ENCODE measurements at places on chromosomes 5 and 9.

DNA sequence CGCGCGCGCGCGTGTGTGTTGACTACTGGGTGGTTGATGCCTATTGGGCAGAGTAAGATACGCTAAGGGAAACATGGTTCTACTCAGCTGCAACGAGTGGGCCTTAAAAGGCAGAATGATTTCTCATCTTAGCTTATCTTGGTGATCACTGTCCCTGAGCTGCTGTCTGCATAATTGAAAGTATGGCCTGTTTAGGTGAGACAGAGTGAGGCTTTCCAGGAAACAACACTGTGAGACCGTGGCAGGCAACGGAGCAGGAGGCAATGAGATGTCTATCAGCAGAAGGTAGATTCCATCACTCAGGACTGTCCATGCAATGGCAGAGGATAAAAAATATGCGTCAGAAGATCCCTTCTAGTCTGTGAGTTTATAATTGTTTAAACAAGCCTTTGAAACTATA, 277.2 kb downstream of the TRIM32 start:
- no peak for DNase-seq

DNA sequence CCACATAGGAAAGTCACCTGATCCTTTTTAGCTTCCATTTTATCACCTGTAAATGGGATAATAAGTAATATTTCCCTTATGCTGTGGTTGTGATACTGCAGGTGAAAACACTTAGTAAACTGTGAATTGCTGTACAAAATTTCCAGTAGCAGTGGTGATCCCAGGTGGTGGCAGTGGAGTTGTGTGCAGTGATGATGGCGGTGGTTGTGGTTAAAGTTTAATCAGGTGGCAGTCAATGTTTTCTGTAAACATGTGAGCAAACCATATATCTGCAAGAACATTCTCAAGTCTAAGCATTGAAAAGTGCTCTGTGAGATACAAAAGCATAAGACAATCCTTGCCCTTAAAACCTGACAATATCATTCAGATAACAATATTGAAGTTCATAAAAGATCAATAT, 480.2 kb downstream of the RASEF start:
- no peak for DNase-seq

DNA sequence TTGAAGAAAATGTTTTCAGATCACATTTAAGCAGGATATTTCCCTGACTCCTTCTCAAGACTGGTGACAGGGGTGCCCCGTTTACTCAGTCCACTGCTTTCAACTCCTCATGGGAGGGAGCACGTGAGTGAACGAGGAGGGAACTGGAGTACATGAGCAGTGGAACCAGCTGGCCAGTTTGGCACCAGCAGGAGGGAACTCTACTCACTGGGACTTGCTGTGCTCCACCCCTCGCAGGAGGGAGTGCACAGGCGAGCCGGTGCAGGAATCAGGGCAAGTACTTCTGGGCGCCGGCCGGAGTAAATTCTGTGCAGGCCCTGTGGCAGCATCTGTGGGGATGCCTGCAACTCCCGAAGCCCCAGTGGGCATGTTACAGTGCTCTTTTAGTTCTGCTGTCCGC, 1941.1 kb upstream of the C9orf72 start:
- DNase-seq, result no peak

GRCh38 chr5:39755986-39756385, 331.2 kb upstream of the DAB2 start:
- peak; percentile 3 for DNase-seq

GRCh38 chr5:137888466-137888862, 793 bp upstream of the PKD2L2 start:
- no peak for DNase-seq

- DNase-seq, result no peak
Observed at GRCh38 chr5:1430121-1430795, 15.0 kb downstream of the SLC6A3 start.

- DNase-seq, result no peak
Observed at GRCh38 chr9:79665369-79665768, 93.6 kb downstream of the TLE4 start.

- DNase-seq, result no peak
Observed at GRCh38 chr5:18954239-18954638, 1033.8 kb downstream of the CDH18 start.

DNA sequence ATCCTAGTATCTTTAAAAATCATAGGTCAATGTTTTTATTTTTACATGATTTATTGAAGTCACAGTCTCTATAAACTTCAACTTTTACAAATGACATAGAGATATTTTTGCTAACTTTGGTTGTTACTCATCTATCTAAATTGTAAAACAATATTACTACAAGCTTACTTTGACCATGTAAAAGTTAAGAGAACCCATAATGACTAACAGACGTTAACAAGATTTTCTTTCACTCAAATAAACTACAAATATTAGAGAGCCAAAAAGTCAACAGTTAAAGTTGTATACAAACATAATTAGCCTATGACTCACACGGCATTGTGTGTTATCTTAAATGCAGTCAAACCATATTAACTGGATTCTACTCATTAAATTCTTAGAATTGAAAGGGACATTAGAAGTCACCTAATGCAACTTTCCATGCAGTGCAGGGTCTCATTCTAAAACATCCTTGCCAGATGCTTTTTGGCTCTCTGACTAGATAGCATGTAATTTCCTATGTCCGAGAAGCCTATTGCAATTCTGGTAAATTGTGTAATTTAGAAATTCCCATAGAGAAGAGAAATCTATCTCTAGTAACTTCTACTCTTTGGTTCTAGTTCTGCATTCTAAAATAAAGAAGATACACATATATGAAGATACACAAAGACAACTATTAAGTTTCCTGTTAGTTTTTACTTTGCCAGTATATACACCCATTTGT, 42.2 kb upstream of the UGT3A2 start:
- no peak for DNase-seq

Data from left kidney (tissue), 8 donors.